ENCODE measurements at places on chromosomes 7 and 10.

GRCh38 chr7:7705318-7705717, 13.1 kb downstream of the RPA3 start:
- DNase-seq = no peak

DNA sequence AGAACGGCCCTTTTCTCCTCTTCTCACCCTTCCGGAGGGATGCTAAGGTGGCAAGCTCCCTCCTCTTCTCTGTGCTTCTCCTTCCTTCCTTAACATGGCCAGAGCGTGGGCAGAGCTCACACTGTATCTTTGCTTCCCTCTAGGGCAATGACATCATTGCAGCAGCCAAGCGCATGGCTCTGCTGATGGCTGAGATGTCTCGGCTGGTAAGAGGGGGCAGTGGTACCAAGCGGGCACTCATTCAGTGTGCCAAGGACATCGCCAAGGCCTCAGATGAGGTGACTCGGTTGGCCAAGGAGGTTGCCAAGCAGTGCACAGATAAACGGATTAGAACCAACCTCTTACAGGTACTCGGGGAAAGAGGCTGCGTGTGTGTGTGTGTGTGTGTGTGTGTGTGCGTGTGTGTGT, 36.6 kb downstream of the AP3M1 start:
- DNase-seq = no peak

DNA sequence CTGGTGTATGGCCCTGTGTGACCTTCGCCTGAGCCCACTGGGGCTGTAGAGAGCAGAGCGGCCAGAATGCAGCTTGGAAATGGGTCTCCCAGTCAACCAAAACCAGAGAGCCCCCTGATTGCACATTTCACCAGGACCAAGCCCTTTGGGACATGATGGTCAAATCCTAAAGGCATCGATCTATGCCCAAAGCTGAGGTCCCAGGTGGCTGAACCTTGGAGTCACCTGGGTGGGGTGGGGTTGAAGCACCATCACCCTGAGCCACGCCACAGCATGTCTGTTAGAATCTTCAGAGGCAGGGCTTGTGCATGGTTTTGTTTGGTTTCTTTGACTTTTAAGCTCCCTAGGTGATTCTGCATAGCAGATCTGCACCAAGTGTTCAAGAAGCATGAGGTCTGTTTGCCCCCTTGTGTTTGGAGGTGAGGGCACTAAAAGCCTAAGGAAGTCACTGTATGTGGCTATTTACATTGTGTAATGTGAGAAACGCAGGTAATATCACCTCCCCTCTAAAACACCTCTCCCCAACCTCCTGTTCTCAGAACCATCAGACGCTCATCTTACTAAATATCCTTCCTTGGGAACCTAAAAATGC, 9.6 kb downstream of the PKD1L1 start:
- DNase-seq = peak; percentile 17

GRCh38 chr7:53062796-53063195, 27.4 kb downstream of the POM121L12 start:
- DNase-seq = no peak

- DNase-seq = no peak
Measured at GRCh38 chr7:156109988-156110387, 297.7 kb upstream of the SHH start.

DNA sequence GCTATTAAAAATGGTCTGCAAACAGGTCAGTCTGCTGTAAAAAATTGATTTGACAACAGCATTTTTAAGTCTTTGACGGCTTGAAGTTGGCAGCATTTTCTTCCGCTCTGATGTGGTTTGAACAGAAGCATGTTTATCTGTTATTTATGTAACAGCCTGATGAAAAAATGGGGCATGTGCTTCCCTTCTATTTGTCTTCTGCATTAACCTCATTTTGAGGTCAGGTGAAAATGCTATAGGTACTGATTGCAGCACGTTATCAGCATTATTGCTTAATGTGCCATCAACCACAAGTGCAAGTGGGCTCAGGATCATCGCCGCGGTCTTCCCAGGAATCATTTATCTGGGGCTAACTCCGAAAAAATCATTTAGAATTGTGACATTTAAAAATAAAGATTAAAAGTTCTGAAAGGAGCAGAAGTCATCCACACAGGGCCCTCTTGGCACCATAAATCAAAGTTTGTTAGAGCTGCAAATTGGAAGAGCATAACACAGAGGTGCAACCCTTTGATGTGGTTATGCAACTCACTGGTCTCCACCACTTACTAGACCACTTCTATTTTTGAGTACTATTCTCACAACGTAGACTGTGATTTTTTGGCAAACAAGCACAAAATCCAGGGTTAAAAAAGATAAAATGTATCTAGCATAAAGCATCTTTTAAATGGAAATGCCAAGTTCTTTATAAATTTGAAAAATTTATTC, 307.7 kb downstream of the MDFIC start:
- DNase-seq = no peak

DNA sequence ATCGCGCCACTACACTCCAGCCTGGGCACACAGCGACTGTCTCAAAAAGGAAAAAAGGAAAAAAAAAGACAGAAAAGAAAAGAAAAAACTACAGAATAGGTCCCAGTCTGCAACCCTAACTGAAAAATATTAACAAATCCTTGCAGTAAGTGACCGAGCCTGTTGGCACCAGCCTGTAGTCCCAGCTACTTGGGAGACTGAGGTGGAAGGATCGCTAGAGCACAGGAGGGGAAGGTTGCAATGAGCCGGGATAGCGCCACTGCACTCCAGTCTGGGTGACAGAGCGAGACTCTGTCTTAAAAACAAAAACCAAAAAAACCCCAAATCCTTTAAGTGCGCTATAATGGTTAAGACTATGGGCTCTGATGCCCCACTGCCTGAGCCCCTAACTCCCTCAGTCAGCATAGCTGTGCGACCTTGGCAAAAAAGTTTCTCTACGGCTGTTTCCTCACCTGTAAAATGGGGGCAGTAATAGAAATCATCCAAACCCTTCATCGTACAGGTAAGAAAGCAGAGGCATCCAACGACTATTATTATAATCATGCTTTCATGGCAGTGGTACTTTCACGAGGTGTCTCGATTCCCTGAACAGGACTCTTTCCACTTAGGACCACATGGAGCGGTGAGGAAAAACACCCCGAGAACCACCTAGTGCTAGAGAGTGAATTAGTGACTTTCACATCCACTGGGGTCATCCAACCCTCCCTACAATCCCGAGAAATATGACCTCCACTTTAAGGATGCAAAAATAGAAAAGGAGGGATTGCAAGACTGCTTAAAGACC, 755 bp downstream of the TOMM7 start:
- DNase-seq = no peak

- no peak for DNase-seq
Measured at GRCh38 chr7:73758581-73759138, 11.4 kb downstream of the CLDN3 start.

GRCh38 chr10:132690401-132690800, 95.5 kb downstream of the NKX6-2 start:
- no peak for DNase-seq
